ENCODE measurements at places on chromosomes 1 and 21.

- DNase-seq, result peak; percentile 33
Measured at GRCh38 chr1:177355575-177355974, 184.8 kb downstream of the BRINP2 start.

DNA sequence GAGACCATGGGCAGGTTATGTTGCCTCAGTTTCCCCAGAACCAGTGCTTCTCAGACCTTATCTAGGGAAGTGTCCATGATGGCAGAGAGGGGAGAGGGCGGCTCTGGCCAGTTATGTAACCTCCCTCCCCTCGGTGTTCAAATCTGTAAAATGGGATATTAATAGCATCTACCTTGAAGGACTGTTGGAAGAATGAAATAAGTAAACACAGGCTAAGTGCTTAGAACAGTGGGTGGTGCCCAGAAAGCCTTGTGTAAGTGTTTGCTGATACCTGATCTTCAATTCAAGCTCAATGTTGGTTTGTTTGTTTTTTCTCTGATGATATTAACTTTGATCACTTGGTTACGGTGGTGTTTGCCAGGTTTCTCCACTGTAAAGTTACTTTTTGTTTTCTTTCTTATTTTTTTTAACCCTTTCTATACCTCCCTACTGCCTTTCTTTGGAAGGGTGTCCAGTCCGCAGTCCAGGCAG lies 34.9 kb downstream of the EPHA2 start:
- DNase-seq, result no peak

GRCh38 chr1:167716000-167716271 lies 5.8 kb upstream of the MPZL1 start:
- no peak for DNase-seq

GRCh38 chr1:183247931-183248330 lies 61.9 kb downstream of the LAMC2 start:
- DNase-seq, result no peak

DNA sequence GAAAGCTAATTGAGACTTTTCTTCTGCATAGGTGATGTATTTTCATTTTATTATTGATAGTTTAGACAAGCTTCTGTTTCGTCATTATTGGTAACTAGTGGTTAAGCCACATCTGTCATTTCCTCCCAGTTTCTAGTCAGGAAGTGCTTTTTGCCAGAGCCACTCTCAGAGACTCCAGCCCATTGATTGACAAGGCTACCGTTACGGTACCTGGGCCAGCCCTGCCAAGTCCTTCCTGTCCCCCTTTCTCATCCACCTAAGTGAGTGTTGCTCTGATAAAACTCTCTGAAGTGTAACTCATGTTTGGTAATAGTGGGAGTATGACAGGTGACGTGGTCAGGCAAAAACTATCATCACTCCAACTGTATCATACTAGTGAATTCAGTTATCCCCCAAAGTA lies 29.6 kb upstream of the AGL start:
- DNase-seq, result no peak

DNA sequence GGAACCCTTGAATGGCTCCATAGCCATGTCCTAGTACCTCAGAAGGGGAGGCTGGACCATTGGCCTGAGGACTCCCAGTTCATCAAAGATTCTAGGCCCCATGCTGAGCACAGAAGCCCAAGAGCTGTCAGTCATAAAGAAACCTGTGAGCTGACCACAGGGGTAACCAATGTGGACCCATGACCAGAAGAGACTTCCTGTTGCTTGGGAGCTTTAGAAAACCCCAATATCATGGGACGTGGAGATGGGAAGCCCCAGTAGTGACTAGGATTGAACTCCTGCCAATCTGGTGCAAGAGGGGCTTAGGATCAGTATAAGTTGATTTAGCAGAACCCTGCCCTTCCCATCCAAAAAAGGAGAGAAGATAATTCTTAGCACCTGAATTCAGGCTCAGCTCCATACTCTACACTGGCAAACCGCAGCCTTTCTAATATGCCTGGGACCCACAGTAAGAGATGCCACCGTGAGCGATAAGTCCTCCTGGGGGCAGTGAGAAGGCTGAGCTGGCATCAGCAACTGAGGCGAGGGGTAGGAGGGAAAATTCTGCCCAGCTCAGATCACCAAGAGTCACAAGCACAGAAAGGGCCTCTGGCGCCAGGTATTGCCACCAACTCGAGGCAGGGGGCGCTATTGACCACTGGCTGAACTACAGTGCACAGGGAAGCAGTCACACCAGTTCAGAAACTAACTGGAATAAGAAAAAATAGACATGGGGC lies 108.9 kb downstream of the CAPN8 start:
- DNase-seq, result peak; percentile 86

GRCh38 chr1:230696722-230697437 lies 17.0 kb downstream of the AGT start:
- DNase-seq, result no peak

DNA sequence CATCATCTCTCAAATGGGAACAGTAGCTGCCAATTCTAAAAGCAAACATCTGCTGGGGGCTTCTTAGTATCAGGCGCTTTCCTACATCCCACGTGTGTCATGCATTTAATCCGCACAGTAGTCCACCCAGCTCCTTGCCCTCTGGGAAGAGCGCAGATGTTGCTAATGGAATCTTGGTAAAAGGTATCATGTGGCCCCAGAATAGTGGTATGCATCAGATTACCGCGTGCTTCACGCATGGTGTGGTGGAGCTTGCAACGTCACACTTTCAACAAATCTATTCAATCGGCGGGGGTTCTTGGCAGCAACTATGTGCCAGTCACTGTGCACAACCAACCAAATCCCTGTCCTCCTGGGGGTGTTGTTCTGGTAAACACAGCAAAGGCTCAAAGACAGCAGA lies 141.0 kb downstream of the HIVEP3 start:
- DNase-seq, result no peak

DNA sequence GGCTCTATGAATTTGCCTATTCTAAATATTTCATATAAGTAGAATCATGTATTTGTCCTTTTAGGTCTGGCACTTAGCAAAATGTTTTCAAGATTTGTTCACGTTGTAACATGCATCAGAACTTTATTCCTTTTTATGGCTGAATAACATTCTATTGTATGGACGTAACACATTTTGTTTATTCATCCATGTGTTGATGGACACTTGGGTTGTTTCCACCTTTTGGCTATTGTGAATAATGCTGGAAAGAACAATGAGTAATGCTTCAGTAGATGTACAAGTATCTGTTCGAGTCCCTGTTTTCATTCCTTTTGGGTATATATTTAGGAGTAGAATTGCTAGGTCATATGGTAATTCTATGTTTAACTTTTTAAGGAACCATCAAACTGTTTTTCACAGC lies 24.7 kb downstream of the SLC35A3 start:
- DNase-seq, result no peak

- no peak for DNase-seq
Measured at GRCh38 chr1:25743164-25744139, 56.5 kb upstream of the SELENON start.

DNA sequence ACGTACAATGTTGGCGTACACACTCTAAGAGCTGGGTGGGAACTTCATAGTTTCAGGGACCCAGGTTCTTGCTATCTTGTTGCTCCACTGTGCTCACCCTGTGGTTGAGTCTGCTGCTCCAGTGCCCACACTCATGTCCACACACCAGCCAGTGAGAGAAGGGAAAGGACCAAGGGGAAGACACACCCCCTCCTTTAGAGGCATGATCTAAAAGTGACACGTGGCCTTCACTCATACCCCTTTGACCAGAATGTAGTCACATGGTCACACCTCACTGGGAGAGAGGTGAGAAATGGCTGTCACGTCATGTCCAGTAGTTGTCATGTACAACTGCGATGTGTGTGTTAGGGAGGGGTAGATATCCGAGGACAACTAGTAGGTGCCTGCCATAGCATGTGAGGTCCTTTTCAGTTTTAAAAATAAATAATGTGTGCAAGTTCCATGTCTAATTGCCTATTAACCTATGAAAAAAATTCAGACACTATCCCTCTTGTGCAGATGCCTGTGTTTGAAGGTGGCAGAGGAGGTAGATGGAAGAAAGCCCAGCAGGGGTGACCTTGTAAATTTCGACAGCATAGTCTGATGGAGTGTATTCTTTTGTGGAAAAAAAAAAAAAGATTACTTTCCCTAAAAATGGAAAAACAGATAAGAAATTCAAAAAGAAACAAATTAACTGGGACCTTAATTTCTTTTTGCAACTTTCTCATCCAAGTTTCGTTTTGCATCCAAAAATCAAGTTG lies 149.6 kb downstream of the C1orf21 start:
- no peak for DNase-seq

DNA sequence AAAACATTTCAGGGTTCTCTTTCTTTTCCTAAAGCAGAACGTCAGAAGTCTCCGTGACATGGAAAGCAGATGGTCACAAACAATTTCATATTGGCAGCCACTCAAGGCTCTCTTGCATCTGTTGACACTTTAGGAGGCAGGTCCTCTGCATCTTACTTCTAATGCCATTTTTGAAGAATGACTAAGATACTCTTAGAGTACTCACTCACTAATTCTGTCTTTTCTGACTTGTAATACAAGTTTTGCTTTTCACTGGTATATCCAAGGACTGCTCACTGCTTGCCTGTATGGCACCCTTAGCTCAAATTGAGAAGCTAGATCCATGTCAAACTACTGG lies 68.3 kb downstream of the PRRX1 start:
- DNase-seq, result no peak

GRCh38 chr1:45385302-45385701 lies 45.1 kb upstream of the MUTYH start:
- no peak for DNase-seq

GRCh38 chr1:192445839-192446489 lies 129.2 kb downstream of the RGS21 start:
- peak; percentile 29 for DNase-seq

GRCh38 chr1:13830170-13830569 lies 130.2 kb downstream of the PRDM2 start:
- no peak for DNase-seq

GRCh38 chr21:35900539-35900938 lies 159.8 kb downstream of the SETD4 start:
- no peak for DNase-seq

DNA sequence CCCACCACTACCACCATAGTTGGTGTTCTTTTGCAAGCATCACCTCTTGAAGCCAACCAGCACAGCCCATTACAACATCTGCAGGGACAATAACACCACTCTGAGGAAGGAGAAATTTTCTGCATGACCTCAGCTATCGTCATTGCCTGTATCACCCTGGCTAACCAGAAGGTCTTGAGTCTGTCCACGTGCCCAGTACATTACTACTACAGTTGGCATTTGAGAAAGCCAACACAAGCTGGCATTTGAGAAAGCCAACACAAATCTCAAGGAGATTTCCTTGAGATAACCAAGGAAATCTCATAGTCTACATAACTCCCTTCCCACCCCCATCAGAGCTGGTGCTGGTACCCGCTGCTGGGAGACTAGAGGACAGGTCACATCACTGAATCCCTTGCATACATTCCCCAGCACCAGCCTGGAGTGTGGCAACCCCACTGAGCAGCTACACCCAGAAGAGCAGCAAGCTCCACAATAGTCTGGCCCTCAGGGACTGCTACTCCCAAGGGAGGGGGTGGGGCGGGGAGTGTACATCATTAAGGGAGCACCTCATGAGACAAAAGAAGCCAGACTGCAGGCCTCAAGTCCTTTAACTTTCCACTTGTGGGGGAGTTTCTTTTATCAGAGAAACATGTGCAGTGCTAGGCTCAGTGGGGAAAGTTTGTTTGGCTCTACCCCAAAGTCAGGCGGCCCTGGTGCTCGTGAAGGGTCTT lies 46.0 kb upstream of the GUCA2A start:
- no peak for DNase-seq

- no peak for DNase-seq
Measured at GRCh38 chr1:44740179-44740617, 561 bp downstream of the KIF2C start.

GRCh38 chr21:15722591-15723324 lies 7.0 kb upstream of the USP25 start:
- no peak for DNase-seq

DNA sequence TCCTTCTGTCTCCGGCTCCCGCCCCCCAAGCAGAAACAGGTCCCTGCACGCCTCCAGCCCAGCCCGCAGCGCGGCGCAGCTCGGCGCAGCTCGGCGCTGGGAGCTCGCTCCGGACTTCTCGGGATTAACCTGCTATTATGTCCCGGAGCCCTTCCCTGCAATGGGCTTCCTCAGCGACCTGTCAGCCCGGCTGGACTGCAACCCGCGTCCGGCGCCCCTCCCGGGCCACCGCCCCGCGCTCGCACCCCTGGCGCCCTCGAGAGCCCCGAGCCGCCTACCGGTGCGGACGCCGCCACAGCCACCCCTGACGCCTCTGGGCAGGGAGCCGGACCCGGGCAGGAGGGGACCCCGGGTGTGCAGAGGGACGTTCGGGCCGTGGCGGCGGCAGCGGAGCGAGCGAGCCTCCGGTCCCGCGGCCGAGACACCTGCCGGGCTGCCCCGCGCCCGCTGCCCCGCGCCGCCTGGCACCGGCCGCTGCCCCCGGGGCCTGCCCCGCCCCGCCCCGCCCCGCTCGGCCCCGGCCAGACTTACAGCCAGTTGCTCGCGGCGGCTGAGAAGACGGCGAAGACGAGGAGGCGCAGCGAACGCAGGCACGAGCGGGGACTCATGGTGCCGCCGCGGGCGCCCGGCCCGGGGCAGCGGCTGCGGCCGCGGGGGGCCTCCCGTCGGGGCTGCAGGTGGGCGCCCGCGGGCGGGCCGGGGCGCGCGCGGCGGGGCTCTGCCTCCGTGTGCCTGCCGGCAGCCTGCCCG lies 407 bp downstream of the WNT4 start:
- peak; percentile 54 for DNase-seq

- no peak for DNase-seq
Measured at GRCh38 chr1:229759037-229759435, 133.0 kb downstream of the URB2 start.

DNA sequence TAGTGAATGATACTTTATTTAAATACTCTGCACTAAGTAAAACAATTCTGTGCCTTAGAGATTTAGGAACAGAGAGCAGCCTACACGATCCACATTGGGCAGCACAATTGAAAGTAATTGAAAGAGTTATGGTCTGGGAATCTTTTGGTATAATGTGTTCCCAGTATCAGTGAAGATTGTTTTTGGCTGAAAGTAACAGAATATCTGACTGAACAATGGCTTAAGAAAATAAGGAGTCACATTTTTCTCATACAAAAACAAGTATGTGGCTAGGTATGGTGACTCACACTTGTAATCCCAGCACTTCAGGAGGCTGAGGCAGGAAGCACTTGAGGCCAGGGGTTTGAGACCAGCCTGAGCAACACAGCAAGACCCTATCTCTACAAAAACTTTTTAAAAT lies 306.2 kb downstream of the NFIA start:
- no peak for DNase-seq

- DNase-seq, result no peak
Measured at GRCh38 chr1:149979972-149980540, 30.5 kb downstream of the OTUD7B start.

GRCh38 chr1:182569939-182570610 lies 19.0 kb downstream of the RNASEL start:
- no peak for DNase-seq

GRCh38 chr21:22277341-22277740 lies 1279.1 kb downstream of the NCAM2 start:
- no peak for DNase-seq
